ENCODE measurements at places on chromosomes 4 and X.

DNA sequence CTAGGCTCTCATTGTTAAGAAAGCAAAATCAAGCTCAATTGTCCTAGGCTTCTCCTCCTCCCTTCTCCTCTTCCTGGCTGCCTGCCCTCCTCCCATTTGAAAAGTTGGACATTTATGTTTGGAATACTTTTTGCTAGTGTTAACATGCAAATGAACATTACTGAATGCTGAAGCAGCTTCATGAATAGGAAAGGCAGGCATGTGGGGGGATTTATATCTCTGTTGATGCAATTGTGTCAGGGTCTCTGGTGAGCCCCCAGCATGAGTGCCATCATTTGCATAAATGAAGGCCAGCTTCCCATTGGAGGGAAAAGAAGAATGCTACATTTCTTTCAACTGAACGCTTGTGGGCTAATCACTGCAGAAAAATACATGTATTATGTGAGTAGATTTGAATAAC is 160.1 kb upstream of the NDST3 start:
- no peak for DNase-seq

- no peak for DNase-seq
Observed at GRCh38 chr4:3313139-3313538, 20.3 kb downstream of the RGS12 start.

- DNase-seq: no peak
Observed at GRCh38 chrX:44891642-44892041, 18.7 kb downstream of the KDM6A start.

DNA sequence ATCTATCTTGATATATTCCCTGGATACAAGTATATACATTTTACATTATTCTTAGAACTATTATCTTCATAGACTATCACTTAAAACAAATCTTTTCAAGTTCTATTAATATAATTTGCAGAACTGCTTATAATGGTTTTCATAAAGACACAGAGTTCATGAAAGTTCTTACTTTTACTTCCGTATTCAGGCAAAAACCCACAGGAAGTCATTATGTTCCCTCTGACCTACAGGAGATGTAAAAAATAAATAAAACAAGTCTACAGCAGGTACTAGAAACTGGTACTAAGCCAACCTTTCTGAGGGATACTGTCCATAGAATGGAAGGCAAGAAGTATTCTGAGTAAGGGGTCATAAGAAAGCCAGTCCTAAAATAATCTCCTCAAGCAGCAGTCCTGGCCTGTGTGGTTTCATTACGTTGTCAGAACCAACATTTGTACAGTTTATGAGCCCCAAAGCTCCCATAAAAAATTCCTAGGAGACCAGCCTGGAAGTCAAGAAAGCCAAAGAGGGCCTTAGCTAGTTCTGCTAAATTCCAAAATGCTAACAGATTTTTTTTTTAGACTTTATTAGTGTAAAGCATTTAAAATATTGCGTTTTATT is 68.6 kb downstream of the CAMK2D start:
- DNase-seq: peak; percentile 24

- no peak for DNase-seq
Observed at GRCh38 chrX:37488323-37488722, 83.1 kb upstream of the LANCL3 start.

DNA sequence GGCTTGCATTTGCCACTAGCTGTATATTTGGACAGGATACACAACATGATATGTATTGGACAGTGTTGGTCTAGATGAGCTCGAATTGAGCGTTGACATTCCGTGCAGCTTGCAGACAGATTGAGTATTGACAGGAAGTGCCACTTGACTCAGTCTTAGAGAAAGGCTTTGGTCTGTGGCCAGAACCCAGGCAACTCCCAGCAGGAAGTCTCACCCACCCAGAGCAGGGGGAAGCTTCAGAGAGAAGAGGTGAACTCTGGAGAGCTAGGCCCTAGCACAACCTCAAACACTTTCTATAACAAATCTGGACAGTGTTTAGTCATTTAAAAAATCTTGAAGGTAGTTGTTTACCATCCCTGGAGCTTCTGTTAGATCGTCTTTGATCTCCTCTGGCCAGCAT is 280.5 kb downstream of the FBXW7 start:
- DNase-seq: peak; percentile 46

- DNase-seq: no peak
Observed at GRCh38 chrX:136138939-136139338, 8.4 kb upstream of the FHL1 start.

DNA sequence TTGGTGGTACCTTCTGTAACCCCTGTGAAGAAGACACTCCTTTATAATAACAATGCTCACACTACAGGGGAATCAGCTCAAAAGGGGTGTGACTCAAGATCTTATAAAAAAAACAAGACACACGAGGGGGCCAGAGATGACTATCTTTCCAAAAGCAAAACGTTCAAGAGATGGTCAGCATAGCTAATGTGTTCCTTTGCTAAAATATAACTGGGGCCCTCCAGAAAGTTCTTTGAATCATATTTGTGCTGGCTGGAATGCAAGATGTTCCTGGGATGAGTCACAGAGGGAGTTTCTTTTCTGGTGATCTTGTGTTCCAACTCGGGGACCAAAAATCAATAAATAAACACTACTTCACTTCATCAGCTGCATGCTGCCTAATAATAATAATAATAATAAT is 46.5 kb downstream of the RAI2 start:
- no peak for DNase-seq

GRCh38 chrX:136586386-136586785 is 54.4 kb downstream of the VGLL1 start:
- no peak for DNase-seq
